ENCODE measurements at places on chromosomes 11 and 22.

- no peak for DNase-seq
Measured at GRCh38 chr11:10633261-10633660, 60.3 kb downstream of the IRAG1 start.

DNA sequence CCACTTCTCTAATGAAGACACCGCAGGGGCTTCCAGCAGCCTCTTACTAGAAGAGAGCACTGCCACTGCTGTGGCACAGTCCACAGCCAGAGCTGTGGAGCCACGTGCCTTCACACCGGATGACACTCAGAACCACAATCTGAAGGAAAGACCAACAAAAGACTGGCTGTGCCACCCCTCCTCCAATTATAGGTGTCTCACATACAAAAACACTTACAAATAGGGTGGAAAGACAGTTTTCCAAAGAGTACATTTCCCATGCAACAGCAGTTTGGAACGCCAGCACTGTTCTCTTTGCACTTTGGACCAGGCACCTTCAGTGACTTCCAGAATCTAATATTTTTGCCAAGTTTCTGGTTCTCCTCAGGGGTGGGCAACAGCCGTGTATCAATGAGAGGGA, 38.0 kb upstream of the SLC25A1 start:
- no peak for DNase-seq

GRCh38 chr11:45930951-45931570, 8.6 kb downstream of the LARGE2 start:
- no peak for DNase-seq

GRCh38 chr11:122405547-122406341, 249.8 kb upstream of the UBASH3B start:
- no peak for DNase-seq

GRCh38 chr11:78110830-78111229, 28.6 kb downstream of the ALG8 start:
- DNase-seq = no peak

- DNase-seq = no peak
Measured at GRCh38 chr22:26692215-26692614, 34.8 kb downstream of the MIAT start.

DNA sequence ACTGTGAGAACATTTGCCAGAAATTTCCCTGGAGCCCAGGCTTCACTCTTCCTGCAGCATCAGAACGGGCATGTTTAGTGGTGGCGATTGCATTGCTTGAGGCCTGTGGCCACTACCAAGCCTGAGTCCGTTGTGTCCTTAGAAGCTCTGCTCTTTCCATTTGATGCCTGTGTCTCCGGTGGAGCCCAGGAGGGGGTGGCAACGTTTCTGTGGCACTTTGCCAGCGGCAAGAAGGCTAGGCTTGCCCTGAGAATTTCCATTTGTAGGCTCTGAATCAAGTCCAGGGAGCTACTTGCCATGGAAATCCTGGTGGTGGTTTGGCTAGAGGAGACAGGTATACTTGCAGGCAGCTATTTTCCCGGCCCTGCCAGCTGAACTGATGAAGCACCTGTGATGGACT, 47.1 kb downstream of the ADAMTS8 start:
- DNase-seq = no peak

GRCh38 chr11:13963169-13963948, 836 bp downstream of the SPON1 start:
- no peak for DNase-seq

GRCh38 chr11:117157507-117157906, 13.4 kb downstream of the PAFAH1B2 start:
- DNase-seq = no peak

- DNase-seq = no peak
Measured at GRCh38 chr22:20064140-20064480, 15.9 kb upstream of the DGCR8 start.

DNA sequence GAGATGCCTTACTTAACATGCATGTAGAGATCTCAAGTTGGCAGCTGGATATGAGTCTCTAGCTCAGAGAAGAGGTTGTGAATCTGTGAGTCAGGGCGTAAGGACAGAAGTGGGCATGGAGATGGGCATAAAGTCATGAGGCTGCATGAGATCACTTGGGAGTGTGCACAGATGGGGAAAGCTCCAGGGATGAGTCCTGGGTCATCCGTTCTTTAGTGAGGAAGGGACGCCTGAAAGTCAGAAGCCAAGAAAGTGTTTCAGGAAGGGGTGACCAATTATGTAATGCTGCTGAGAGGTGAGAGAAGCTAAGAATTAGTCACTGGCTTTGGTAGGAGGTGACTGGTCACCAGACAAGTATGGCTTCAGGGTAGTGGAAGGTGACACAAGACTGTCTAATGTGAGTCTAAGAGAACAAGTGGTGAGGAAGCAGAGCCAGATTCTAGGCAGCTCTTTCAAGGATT, 6.7 kb downstream of the ACP2 start:
- no peak for DNase-seq

DNA sequence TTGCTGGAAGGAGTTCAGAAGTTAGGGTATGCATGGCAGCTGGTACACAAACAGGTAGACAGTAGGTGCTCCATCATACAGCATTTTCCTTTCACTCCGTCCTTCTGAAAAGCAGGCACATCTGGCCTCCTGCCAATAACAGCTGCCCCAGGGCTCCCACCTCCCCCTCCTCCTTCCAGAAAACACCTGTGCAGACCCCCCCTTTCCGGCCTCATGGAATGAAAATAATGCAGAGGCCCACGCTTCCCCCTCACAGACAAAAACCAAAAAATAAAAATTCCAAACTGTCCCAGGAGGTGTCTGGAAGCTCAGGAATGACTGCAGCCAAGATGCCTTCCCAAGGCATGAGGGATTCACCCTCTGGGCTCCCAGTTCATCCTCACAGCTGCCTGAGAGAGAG, 185.5 kb downstream of the MN1 start:
- no peak for DNase-seq

DNA sequence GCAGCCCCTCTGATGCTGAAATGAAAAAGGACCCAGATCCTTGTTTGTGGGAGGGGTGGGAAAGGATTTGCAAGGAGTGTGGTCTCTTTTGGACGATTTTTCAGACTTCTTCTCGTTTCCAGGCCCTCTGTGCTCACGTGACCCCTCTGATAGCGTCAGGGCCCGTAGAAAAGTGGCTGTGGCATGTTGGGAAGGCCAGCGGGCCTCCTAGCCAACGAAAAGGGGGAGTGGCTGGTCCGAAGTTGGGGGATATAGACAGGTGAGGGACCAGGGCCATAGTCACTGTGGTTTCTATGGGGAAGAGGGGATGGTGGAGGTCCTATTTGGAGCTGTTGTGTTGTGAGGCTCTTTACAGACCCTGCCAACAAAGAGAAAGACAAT, 6.6 kb downstream of the PARVB start:
- no peak for DNase-seq

Data from esophagus squamous epithelium (tissue), 5 donors.